Spinal cord (tissue), 10 donors: ENCODE measurements at places on chromosomes 6 and 20. TPM values are rescaled to one million over a fixed set of nuclear protein-coding genes. Genes with fewer than 3 reads are reported as not detected.

Gene ZNF512B
- 24.2 TPM for total RNA-seq

Gene CTCFL
- 0.28 TPM for total RNA-seq

Gene SASH1
- 77.3 TPM for total RNA-seq

Gene ADGRB3
- total RNA-seq, result 26.9 TPM

Gene FGD2
- total RNA-seq, result 5.5 TPM

Gene OLIG3
- 1.1 TPM for total RNA-seq

Gene LY86
- total RNA-seq, result 14.5 TPM
